Fibroblast of skin of abdomen (primary cell): ENCODE measurements at places on chromosomes 11 and 22.
A peak's percentile ranks its signal among the peaks of the same experiment; 100 is the strongest.

DNA sequence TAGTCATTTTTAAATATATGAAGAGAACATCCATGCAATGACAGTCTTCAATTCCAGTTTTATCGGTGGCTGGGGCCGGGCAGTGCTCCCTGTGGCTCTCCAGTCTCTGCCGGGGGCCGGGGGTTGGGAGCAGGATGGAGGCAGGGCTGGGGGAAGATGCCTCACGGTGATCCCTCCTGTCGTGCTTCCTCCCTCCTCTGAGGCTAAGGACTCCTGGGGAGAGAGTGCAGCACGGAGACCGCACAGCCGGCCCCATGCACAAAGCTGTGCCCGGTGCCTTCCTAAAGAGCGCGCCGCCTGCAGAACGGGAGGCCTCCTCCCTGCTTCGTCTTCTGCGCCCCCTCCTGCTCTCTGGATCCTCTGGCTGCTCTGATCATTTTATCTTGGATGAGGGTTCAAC is 20.5 kb downstream of the GAL start:
- no peak for DNase-seq

DNA sequence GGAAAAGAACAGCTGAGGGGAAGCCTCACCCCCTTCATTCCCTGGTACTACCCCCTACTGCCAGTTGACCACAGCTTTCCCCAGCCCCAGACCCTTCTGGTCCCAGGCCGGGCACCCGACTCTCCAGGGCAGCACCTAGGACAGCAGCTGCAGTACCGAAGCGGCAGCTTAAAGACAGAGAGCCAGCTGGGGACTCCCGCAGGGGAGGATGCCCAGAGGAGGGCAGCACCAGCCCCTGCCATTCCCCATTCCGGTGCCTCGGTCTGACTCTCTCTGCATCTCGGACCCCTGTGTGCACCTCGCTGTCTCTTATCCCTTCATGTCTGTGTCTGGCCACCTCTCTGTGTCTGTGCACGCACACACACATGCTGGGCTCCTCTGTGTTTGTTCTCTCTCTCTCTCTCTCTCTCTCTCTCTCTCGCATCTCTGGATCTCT is 9.4 kb downstream of the IGSF9B start:
- DNase-seq: peak; percentile 40

- peak; percentile 54 for DNase-seq
These were observed 36.8 kb downstream of the KIRREL3 start for GRCh38 chr11:126963603-126964363.

DNA sequence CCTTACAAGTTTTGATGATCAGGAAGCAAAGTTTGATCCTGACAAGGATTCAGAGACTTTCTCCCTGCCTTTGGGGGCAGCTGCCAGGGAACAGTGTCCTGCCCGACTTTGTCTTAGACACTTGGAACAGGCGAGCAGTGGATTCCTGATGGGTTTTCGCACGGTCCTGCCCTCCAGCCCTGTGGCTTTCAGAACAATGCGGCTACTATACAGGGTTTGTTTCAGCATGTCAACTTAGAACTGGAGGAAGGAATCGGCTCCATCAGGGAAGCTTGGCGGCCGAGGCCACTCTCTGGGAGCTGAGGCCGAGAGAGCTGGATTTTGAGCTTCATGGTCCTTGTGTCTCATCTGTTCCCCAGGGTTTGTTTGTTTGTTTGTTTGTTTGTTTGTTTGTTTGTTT is 11.5 kb downstream of the ANO1 start:
- DNase-seq: no peak

DNA sequence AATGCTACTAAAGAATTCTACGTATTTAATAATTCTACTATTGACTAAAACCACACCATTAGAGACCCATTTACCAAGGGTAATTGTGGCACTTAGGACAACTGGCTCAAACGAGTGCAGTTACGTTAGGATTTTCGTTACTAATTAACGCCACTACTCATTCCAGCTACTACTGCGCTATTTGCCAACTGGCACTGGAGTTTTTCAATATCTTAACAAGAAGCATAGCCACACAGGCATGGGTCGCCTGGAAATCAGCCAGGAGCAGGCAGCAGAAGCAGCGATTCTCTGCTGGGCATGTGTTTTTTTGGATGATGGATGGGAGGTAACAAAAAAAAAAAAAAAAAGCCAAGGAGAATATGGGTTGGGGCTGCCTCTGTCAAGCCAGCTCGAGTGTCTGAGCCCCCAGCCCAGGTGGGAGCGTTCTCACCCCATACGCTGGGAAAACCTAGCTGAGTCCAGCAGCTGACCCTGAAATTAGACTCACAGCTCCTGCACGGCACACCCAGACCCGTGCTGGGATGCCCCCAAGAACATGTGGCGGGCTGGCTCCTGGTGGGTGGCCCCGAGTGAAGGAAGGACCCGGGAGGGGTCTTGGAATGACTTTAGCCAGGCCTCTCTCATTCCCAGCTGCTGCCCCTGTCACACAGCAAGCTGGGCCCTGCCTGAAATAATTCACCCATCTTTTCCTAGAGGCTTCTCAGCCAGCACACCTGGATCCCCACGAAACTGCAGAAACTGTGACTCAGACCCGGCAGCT is 214.0 kb downstream of the BRD1 start:
- no peak for DNase-seq

- no peak for DNase-seq
These were observed 364.5 kb downstream of the NTM start for GRCh38 chr11:131734871-131735270.

DNA sequence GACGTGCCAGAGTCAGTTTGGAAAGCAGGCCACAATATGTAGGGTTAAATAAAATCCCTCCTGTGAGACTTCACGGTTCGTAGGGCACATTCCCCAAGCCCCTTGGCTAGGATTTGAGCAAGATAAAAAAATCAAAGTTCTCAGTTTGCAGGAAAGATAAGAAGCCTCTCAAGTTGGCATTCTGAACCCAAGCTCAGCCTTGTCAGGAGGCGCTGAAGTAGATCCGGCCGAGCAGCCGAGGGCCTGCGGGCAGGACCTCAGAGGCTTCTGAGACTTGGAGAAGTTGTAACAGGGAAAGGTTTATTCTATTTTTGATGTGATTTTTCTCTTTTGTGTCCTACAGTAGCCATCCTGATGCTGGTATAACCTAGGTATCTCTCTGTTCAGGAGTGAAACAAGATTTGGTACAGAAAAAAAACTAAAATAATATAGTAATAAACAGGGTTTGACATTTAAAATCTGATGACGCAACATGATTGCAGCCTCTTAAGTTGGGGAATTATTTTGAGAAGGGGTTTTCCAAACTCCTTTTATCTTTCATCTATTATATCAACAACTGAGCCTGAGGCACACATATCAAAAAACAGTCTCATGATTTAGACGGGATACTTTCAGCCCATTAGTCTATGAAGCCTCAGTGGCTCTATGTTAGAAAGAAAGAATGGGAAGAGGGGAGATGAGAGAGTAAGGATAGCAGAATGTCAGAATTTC is 10.1 kb downstream of the PATE2 start:
- DNase-seq: no peak

DNA sequence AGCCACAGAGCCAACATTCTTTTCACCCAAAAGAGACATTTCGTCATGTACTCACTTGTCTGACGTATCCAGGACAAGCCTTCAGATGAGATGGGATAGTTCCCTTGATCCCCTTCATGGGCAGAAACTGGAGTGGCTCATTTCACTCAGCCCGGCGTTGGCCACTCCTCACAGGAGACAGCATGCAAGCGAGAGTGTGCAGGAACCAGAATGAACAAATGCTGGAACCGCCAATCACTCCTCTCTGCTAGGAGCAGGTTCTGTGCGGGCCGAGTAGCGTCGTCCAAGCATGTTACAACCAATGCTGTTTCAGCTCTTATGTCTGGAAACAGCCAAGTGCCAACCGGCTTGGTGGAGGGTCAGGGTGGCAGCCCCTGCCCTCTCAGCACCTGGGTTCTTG is 56.7 kb upstream of the GNAZ start:
- no peak for DNase-seq

GRCh38 chr11:93852242-93852641 is 1.8 kb upstream of the VSTM5 start:
- DNase-seq: no peak

- peak; percentile 66 for DNase-seq
These were observed 25.2 kb downstream of the FAM76B start for GRCh38 chr11:95764267-95764898.

- DNase-seq: no peak
These were observed 714 bp downstream of the TRIM29 start for GRCh38 chr11:120137187-120137610.

- DNase-seq: no peak
These were observed 22.2 kb upstream of the PICK1 start for GRCh38 chr22:38034884-38035529.

DNA sequence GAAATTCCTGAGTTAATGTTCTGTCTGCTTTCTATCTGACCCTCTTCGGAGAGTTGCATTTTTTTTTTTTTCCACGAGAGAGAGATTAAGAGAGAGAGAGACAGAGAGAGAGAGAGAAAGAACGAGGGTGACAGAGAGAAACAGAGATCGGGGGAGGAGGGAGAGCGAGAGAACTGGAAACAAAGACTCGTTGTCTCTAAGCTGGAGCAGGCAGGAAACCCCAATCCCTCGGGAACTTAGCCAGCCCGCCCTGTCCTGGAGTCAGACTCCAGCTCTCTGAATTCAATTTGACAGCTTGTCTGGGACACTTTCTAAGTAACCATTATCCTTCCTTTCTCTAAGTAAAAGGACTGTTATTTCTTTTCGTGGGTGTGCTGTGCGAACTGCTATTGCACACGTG is 76.9 kb downstream of the KCNJ1 start:
- DNase-seq: peak; percentile 66

GRCh38 chr22:19527861-19528417 is 3.7 kb upstream of the CLDN5 start:
- DNase-seq: no peak

DNA sequence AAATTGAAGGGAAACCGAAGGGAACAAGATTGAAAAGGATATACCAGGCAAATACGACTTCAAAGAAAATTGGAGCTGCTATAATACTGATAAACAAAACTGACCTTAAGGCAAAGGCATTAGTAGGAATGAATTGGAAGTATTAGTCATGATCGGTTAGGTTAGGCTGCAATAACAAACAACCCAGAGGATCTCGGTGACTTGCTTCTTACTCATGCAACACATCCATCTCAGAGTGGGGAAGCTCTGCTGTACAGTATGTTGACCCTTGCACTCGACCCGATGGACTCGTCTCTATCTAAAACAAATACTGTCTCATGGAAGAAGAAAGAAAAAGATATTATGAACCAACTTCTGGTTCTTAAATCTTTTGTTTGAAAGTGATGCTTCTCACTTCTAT is 42.3 kb downstream of the SPATA19 start:
- DNase-seq: no peak

DNA sequence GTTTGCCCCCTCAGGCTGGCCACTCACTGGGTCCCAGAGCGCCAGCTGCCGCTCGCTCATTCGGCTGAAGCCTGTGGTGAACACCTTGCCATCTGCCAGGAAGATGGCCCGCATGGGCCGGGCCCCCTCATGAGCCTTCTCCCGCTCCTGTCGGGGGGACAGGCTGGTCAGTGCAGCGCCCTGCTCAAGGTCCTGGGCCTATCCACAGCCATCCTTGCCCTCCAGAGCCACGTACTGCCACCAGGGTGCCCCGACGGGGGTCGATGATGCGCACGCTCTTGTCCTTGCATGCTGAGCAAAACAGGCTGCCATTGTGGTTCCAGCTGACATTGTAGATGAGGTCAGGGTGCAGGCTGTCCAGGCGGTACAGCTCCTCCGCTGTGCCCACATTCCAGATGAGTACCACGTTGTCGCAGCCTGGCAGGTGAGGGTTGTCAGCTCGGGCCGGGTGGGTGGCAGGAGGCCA is 2.1 kb downstream of the CORO1B start:
- DNase-seq: no peak

GRCh38 chr22:37030560-37031281 is 11.2 kb downstream of the MPST start:
- DNase-seq: no peak
